Right hindlimb (tissue), 1 donor: ENCODE measurements at places on chromosomes 11 and 22.

DNA sequence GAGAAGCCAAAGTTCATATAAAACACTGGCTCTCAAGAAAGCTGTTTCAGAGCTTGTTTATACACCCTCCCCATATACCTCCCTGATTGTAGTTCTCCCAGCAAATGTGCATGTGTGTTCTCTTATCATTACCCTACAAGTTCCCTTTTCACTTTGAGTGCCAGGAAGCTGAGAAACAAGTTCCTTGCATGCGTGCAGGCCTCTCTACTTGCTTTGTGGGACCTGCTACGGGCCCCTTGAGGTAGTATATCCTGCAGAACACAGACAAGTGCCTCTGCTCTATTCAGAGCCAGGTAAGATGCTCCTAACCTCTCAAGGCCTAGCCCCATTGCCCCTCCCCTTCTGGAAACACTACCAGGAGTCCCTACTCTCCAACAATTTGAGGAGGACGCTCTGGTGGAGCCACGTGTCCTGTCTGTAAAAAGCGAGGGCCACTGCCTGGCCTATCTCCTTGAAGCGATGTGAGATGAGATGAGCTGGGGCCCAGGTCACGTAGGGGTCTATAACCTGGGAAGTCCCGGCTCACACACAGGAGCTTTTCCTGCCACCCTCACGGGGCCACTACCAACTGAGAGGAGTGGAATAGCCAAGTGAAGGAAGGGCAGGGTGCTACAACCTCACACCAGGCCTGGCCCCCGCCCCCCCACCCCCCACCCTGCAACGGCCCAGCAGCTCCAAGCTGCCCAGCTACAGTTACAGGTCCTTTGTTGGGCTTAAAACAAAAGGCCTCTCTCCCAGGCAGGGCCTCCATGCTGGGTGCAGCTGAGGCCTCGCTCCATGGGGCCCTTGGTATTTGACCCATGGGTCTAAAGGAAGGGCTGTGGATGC, 2.6 kb upstream of the ATP5MGL start:
- peak; percentile 18 for DNase-seq

DNA sequence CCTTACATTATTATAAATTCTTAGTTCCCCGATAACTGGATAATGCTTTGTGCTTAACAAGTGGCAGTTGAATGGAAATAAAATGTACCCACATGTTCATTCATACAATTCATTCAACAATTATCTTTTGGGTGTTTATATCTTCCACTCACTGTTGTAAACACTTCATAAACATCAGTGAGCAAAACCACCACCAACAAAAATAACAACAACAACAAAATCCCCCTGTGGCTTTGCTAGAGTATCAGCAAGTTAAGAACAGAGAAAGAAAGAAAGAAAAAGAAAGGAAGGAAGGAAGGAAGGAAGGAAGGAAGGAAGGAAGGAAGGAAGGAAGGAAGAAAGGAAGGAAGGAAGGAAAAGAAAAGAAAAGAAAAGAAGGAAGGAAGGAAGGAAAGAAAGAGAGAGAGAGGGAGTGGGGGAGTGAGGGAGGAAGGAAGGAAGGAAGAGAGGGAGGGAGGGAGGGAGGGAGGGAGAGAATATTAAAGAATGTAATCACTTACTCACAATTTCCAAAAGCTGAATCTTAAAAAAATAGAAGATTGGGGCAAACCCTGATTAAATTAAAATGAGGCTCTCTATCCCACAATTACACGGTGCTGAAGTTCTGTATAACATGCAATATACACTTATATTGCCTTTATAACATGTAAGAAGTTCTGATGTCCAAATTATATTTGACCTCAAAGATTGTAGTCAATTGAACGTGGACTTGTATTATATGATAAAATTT, 2238.8 kb downstream of the LRRC4C start:
- no peak for DNase-seq

GRCh38 chr11:6191742-6192141, 7.3 kb upstream of the OR52W1 start:
- DNase-seq = no peak

DNA sequence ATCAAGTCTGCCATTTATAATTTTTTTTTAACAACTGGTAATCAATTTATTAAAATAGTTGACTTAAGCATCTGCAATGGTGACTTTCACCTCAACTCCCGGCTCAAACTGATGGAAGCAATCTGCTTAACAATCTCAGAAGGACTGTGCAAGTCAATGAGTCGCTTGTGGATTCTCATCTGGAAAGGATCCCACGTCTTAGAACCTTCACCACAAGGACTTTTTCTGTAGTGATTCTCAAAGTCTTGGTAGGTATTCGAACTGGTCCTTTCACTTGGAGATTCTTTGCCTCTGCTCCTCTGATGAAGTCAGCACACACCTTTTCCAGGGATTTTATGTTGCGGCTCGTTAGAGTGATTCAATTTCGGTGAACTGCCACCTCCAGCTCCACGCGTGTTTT, 7.3 kb downstream of the RSF1 start:
- DNase-seq = no peak

DNA sequence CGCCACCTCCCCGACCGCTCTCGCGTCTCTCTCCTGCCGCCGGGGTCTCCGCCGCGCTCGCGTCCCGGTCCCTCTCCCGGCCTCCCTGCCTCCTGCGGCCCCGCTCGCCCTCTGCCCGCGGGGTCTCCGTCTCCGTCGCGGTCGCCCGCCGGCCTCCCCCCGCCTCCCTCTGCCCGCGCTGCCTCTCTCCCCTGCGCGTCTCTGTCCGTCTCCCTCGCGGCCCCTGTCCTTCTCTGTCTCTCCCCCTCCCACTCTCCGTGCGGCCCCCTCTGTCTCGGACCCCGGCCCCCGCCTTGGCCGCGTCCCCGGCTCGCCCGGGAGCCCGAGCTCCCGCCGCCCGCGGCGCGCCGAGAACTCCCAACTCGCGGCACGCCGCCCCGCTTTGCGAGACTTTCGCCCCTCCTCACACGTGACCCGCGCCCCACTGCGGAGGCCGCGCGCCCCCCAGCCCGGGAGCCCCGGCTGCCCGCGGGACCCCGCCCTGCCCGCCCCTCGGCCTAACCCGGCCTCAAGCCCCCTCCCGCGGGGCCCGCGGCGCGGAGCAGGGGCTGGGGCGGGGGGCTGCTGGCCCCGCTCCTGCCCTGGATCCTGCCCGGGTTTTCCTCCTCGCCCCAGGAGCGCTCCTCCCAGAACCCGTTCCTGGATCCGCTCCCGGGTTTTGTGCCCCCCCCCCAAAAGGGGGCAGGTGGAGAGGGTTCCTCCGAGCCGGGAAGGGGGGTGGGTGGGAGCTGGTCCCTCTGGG, 702 bp upstream of the KCNJ4 start:
- peak; percentile 64 for DNase-seq

GRCh38 chr11:12275818-12276217, 101.6 kb upstream of the PARVA start:
- DNase-seq = no peak

- DNase-seq = no peak
Measured at GRCh38 chr11:116261606-116262005, 511.2 kb downstream of the BUD13 start.

DNA sequence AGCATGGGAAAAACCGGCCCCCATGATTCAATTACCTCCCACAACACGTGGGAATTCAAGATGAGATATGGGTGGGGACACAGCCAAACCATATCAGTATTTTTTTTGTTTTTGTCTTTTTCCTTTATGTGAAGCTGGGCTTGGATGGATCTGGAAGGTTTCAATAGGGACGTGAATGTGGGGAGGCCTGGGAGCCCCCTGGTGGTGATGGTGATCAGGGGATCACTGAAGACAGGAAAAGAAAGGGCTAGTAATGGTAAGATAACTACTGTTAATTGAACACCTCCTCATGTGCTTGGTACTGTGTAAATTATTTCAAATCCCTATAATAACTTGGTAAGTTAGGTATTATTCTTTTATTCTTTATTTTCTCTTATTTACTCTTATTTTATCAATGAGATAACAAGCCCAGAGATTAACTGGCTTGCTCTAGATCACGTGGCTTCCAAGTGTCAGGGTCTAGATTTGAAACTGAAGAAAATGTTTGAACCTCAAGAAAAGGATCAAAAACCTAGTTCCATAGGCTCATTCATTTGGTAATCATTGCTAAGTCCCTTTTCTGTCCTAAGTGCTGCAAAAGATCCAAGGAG, 364.2 kb downstream of the TENM4 start:
- DNase-seq = no peak
